ENCODE measurements at places on chromosomes 12 and 14.

- no peak for DNase-seq
Observed at GRCh38 chr14:61749264-61749663, 13.0 kb upstream of the SNAPC1 start.

- no peak for DNase-seq
Observed at GRCh38 chr12:105278043-105278697, 42.2 kb upstream of the APPL2 start.

- DNase-seq: no peak
Observed at GRCh38 chr14:100526632-100527031, 60.6 kb downstream of the BEGAIN start.

DNA sequence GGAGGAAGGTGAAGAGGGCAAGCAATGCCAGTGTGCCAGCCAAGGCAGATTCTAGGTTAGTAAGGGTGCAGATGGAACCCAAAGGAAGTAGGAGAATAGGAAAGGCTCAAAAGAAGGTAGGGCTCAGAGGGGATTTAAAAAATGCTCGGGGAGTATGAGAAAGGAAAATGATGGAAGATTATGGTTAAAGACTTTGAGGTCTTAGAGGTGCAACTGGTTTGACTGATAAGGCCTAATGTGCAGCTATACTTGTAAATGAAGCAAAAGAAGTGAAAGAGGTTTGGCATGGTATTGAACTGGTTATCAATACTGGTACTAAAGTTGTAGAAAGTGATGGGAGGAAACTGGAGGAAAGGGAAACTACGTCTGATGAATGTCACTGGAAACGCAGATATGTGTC, 94.7 kb downstream of the RPS6KA5 start:
- DNase-seq: no peak

DNA sequence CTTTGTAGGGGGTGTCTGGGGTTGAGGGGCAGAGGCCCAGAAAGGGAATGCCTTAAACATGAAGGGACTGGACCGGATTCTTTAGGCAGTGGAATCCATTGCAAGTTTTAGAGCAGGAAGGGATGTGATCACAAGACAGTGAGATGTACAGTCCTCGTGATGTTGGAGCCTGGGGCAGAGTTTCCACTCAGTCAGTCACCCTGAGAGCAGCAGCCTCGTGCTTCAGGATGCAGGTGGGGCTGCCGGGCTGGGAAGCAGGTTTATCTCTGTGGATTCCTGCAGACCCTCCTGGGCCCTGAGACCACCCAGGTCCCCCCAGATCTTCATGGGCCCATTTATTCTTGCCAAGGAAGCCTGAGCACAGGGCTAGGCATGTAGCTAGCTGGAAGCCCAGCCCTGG, 38.5 kb downstream of the RIN3 start:
- DNase-seq: no peak

GRCh38 chr12:24724814-24725213, 224.1 kb downstream of the BCAT1 start:
- DNase-seq: no peak

- no peak for DNase-seq
Observed at GRCh38 chr14:81772381-81772780, 238.7 kb upstream of the SEL1L start.

DNA sequence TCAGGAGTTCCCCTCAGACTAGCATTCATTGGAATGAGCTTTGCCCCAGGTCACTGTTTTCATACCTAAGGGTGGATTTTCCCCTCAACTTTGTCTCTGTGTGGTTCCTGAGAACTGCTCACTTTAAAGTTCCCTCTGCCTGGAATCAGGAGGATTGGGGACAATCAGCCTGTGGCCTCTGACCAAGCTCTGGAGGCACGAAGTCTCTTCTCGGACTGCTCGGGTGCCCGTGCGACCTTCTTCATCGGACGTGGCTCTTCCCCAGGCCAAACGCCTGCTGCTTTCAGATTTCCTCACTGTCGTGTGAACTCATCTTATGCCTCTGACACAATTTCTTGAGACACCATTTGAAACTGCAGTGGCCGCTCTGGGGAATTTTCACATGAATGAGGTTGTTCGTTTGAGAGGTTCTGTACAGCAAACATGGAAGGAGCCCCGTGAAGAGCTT, 153.7 kb upstream of the PZP start:
- no peak for DNase-seq

GRCh38 chr12:132165584-132165983, 21.3 kb downstream of the NOC4L start:
- DNase-seq: no peak

- DNase-seq: no peak
Observed at GRCh38 chr12:42859612-42860011, 270.1 kb upstream of the PRICKLE1 start.
